ENCODE measurements at places on chromosomes 11 and 22.

DNA sequence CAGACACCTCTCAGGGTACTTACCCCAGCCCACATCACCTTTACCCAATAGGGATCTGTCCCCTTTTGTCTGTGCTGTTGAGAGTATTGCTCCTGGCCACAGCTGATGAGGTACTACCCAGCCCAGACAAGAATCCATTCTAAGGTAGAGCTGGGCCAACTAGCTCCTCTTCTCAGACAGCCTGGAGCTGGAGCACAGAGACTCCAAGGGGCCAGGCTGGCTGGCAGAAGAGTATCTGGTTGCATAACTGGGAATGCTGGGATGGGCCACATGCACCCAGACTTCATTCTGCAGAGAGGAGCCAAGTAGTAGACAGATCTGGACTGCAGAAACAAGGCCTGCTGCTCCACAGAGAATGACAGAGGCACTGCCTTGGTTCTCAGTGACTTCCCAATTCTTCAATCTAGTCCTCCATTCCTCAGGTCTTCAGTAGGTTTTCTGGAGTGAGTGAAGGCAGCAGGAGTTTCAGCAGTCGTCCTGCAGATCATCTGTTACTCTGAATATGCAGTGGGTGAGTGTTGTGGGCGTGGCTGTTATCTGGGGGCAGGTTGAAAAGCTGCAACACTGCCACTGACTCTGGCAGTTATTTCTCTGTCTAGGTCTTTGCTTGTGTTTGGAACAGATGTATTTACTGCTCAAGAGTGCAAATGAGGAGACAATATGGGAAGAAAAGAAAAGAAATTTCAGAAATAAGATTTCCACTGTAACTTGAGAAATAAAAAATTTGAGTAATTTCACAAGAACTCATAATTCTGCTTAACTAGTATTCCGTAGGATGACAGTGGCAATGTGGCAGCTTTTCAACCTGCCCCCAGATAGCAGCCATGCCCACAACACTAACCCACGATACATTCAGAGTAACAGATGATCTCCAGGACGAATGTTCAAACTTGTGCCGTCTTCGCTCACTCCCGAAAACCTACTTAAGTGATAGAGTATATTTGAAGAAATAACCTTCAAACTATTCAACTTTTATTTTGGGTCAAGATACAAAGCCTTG, 34.9 kb downstream of the MAPK1 start:
- no peak for DNase-seq

- DNase-seq = no peak
Measured at GRCh38 chr11:88179141-88179540, 3.9 kb upstream of the RAB38 start.

DNA sequence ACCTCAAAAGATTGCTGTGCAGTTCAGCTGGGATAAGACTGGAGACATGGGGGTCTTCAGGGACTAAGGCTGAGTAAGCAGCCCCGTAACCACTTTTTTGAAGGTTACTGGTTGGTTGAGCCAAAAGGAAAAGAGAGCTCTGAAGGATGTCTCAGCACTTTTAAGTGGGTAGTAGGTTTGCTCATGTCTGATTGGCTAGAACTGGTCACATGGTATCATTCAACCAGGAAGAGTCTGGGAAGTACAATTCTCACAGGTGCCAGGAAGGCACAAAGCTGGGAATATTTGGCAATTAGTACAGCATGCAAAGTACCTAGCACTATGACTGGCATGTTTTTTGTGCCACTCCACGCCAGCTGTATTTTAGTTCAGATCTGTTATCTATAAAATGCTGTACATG, 58.1 kb downstream of the SNX19 start:
- no peak for DNase-seq

DNA sequence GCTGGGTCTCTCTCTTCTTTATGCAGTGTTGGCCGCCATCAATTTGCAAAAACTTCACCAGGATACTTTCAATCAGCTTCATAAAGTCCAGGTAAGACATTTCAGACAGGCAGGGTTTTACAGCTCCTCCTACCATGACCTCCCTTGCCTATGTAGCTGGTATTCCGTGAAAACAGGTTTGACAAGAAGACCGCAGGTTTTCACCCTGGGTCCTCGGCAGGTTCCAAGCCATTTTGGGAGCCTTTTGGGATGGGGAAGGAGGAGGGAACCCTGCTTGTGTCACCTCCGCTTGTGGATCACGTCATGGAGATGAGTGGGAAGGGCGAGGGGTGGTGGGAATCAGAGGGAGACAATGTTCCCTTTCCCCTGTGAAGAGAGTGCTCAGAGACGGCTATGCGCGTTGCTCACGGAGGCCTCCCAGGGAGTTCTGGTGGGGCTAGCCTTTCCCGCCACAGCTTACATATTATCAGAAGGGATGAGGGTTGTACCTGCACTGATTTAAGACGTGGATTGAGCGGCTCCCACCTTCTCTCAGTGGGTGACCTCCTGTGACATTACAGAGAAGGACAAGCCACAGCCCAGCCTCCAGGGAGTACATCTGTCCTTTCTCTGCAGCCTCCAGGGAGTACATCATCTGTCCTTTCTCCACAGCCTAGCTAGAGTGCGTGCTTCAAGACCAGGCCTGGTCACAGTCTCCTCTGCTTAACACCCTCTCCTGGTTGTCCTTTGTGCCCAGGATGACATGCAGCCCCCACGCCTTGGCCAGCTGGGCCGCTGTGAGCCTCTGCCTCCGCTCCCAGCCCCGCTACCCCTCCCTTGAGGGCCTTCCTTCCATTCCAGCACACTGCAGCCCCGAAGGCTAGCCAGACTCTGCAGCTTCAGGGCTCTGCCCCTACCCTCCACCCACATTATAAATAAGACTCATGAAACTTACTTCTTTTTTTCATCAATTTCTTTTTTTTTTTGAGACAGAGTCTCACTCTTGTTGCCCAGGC, 17.2 kb downstream of the GLB1L3 start:
- no peak for DNase-seq

DNA sequence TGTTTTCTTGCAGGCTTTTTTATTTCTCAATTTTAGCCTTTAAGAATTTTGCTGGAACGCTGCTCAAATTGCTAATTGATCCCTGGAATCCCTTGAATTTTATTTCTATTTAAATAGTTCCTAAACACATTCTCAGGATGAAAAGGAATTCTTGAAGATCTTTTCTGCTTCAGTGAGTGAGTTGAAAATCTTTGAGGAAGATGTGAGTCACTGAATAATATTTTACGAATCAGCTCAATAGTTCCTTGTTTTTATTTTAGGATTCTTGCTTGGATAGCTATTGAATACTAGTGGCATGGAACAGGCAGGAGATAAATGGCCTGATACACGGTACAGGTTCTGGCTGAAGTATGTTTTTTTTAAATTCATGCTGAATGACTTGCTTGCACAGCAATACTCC, 194.6 kb upstream of the CCDC90B start:
- no peak for DNase-seq

DNA sequence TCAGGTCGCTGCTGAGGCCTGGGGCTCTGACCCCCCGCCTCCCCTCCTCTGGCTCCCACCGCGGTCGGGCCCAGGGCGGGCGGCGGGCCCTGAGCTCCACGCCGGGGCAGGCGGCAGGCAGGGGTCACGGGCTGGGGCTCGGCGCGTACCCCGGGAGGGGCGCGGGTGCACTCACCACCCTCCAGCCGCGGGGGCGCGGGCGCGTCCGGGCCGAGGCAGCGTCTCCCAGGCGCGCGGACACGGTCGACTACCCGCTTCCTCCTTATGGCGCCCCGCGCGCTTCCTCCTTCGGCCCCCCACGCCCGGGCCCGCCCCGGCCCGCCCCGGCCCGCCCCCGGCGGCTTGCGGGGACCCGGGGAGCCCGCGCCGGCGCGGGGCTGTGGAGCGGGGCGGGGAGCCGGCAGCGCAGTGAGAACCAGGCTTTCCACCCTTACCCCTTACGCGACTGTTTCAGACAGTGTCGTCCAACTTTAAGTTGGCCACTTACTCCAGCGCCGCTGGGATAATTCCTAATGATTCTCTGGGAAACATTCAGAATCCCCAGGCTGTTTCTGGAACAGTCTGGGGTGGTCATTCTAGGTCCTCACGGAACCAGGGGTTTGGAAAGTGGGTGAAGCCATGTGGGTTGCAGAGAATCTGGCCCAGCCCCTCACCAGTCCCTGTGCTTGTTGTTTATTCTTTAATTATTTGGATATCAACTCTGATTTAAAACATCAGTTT, at the start of gene BID:
Gene BID, minus strand, starts transcription at position 264 of the 720 bp plus-strand sequence. CDS start 24,353 bp downstream, outside the sequence.
- no peak for DNase-seq

GRCh38 chr11:95093548-95093947, 3.9 kb downstream of the ENDOD1 start:
- DNase-seq = no peak

- no peak for DNase-seq
Measured at GRCh38 chr22:43993072-43993760, 30.9 kb upstream of the PARVB start.

GRCh38 chr11:126561327-126561893, 205.9 kb downstream of the ST3GAL4 start:
- DNase-seq = no peak

- no peak for DNase-seq
Measured at GRCh38 chr11:47270331-47271271, 668 bp downstream of the MADD start.

- no peak for DNase-seq
Measured at GRCh38 chr11:89536926-89537325, 45.8 kb upstream of the NOX4 start.

DNA sequence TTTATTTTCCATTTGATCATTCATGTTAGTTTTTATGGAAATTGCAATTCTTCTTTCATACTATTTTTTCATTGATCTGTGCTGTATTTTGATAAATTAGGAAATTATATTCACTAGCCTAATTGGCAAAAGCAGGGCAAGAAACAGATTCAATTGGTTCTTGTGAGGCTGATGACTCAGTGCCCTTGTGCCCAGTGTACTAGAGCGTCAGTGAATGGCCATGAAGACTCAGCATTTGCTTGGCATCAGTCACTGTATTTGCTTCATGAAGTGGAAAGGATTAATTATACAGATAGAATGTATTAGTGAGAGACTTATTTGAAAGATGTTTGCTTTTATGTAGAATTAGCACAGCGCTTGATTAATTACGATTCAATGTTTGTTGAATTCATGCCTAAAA, 31.8 kb downstream of the MRGPRX1 start:
- DNase-seq = no peak

DNA sequence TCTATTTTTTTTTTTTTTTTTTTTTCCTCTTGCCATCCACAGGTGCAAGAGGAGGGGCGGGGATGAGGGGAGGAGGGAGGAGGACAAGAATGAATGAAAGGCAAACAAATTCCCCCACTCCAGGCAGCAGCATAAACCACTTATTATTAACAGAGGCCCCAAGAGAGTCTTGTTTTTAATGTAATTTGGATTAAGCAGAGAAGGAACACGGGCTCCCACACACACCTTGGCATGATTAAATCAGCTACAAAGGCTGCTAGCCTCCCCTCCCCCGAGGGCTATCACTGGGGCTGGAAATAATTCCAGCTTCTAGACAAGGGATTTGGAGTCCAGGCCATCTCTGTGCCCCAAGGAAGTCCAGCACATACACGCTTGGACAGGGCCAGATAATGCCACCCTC, 93.4 kb upstream of the DRD2 start:
- DNase-seq = no peak

- DNase-seq = no peak
Measured at GRCh38 chr11:117562136-117562535, 234.5 kb downstream of the CEP164 start.

- no peak for DNase-seq
Measured at GRCh38 chr11:57605028-57605420, 7.5 kb downstream of the SERPING1 start.

- no peak for DNase-seq
Measured at GRCh38 chr11:134905517-134905916, 493.5 kb upstream of the B3GAT1 start.

GRCh38 chr22:18120857-18121256, 10.2 kb downstream of the TUBA8 start:
- DNase-seq = no peak

DNA sequence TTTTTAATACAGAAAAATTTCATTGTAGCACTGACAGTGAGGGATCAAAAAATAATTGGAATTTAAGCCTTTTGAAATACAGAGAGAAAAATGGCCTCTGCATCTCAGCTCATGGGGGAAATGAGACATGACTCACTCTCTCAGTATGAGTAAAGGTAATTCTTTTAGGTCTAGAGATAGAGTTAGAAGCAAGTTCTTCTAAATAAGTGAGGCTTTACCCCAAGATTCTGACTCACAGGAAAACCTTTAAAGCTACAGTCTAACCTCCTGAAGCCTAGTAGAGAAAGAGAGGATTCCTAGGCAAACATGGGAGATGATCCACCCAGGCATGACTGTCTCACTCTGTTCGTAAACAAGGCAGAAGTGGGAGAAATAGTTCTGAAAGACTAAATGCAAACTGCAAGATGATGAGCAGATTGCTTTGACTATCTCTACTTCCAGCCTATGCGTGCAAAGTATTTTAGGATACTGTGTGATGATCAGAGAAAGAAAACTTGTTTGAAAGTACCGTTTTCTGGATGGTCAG, 1003.3 kb upstream of the CCDC90B start:
- no peak for DNase-seq

GRCh38 chr11:130547761-130548490, 99.5 kb downstream of the ADAMTS15 start:
- DNase-seq = no peak

GRCh38 chr11:121110871-121111724, 10.1 kb downstream of the TECTA start:
- no peak for DNase-seq

DNA sequence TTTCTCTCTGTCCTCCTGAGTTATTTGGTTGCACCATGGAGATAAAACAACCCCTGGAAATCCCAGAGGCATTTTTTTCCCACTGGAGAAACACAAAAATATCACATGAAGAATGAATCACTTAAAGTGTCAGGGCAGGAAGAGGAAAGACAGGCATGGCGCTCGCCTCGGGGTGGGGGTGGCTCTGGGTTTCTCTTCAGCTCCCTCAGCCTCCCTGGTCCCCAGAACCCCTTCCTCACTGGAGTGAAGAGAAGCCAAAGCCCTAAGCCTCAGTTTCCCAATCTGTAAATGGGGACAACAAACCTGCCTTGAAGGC, 938 bp downstream of the SHISAL1 start:
- no peak for DNase-seq

DNA sequence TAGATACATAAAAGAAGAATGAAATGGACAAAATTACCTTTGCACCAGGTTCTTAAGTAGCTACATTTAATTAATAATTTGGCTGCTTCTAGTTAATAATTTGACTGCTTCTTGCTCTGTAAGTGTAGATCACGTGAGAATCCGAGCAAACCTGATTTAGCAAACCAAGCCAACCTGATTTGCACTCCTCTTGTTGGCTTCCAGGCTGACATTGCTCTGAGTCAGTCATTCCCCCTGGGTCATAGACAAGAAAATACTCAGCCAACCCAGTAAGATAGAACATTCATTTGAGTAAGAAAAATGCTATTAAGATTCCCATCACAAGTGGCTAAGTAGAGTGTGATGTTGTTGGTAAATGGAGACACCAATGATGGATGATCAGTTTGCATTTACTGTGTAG, 304.1 kb downstream of the C11orf87 start:
- no peak for DNase-seq

GRCh38 chr22:45999379-45999971, 22.5 kb upstream of the WNT7B start:
- DNase-seq = no peak

- DNase-seq = no peak
Measured at GRCh38 chr11:116808262-116809175, 14.6 kb downstream of the APOA4 start.

GRCh38 chr11:75673977-75674582, 5.2 kb upstream of the MAP6 start:
- no peak for DNase-seq

- DNase-seq = no peak
Measured at GRCh38 chr22:49296561-49296960, 531.1 kb downstream of the BRD1 start.

GRCh38 chr11:96254087-96254486, 88.9 kb downstream of the MAML2 start:
- DNase-seq = no peak

- no peak for DNase-seq
Measured at GRCh38 chr11:120401506-120401905, 65.3 kb downstream of the ARHGEF12 start.
